ENCODE measurements at places on chromosomes 4 and X.

GRCh38 chr4:94757192-94758140 lies at the start of gene BMPR1B:
Gene BMPR1B, plus strand, starts transcription at chr4:94757955. Its CDS starts 346,470 bp downstream, at chr4:95104425.
- DNase-seq: peak; percentile 61

- DNase-seq: no peak
Measured at GRCh38 chr4:48654015-48654664, 125.9 kb downstream of the FRYL start.

DNA sequence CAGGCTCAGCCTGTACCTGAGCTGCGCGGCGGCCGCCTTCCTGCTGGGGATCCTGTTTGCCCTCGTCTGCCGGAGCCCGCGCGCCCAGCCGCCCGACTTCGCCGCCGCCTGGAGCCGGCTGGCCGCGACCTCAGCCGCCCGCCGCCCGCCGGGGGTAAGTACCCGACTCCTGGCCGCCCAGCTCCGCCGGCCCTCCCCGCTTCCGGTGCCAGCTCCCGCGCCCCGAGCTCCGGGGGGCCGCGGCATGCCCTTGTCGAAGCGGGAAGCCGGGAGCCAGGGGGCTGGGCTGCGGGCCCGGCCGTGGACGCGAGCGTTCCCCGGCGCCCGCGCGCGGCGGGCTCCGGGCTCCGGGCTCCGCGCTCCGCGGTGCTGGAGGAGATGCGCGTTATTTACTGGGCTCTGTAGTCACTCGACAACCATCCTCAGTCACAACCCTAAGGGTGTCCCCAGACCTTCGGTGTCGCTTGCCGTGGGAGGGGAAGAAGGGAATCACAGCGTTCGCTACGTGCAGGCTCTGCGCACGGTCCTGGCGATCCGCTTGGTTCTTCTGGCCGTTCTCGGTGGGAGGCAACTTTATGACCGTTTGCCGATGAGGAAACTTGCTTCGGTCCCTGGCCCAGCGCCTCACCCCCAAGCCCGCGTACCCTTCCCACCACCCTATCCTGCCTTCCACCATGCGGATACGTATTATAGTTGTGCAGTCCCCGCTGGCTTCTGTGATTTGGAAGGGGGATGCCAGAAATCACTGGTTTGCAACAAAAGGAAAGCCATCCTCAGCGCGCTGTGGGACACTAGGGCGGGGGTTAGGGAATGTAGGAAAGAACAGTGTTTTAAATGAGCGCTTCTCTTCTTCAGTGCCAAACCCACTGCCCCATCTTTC lies 944 bp downstream of the SNX25 start:
- peak; percentile 57 for DNase-seq

DNA sequence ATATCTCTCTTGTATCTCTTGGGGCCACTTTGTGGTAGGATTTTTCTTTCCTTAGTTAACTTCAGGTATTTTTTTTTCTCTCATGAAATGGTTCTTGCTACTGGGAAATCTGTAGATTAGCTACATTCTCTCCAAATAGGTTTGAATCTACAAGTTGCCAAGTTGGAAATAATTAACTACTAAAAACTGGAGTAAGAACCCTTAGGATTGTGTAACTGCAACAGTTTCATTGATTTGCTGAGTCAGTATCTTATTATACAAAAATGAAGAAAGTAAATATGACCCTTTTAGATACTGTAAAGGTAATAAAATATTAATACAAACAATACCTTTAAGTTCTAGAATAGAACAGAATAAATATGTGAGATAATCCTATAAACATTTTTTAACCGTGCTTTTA lies 327.9 kb downstream of the CXXC4 start:
- DNase-seq: no peak

DNA sequence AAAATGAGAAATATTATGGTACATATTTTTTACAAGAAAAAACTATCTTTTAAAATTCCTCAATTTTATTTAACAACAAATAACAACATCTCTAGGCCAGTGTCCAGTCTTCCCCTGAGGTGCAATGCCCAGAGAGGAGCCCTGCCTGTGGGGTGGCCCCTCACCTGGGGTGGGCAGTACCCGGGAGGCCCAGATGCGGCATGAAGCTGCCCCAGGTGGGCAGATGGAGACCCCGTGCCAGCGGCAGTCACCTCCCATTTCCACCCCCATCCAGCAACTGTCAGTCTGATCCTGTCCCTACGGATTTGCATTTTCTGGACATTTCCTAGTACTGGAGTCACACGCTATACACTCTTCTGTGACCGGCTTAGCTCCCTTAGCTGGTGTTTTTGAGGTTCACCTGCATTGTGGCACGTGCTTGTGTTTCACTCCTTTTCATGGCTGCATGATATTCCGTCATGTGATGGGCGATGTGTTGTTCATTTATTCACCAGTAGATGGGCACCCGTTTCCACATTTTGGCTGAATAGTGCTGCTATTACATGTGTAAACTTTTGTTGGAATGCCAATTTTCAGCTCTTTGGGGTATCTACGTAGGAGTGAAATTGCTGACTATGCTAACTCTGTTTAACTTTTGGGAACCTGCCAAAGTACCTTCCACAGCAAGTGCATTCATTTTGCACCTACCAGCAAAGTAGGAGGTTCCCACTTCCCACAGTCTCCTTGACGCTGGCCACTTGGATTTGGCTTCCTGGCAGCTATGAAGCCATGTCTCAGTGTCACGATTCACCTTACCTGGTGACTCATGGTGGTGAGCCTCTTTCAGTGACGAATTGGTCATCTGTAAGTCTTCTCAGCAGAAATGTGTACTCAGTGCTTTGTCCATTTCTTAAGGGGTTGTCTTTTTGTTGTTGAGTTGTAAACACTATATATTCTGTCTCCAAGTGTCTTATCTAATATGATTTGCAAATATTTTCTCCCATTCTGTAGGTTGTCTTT lies 11.7 kb upstream of the MAEA start:
- no peak for DNase-seq

DNA sequence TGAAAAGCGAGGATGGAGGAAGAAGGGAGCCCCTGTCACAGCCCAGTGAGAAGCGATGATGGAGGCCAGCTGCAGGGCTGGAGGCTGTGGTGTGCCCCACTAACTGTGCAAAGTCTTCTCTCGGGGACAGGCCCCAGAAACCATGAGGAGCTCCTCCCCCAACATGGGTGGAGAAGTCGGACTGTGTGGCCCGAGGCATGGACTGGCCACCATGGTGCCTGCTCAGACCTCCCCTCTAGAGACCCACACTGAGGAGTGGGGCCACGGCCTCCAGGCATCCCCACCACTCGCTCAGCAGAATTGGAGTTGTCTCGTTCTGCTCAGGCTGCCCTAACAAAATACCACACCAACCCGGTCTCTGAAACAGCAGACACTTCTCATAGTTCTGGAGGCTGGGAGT lies 12.2 kb upstream of the PDE6B start:
- no peak for DNase-seq

DNA sequence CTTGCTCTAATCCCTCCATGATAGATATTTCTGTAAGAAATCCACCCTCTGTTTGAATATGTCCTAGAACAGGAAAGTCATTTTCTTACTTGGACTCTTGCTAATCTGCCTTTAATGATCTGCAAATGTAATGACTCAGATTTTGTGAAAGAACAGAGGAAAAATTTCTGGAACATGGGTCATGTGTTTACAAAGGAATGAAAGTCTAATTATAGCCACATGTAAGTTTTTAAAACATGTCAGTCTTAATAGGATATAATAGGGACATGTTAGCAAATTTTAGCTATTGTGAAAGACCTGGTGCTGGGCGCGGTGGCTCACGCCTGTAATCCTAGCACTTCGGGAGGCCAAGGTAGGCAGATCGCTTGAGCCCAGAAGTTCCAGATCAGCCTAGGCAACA lies 47.6 kb downstream of the GRK4 start:
- DNase-seq: no peak

GRCh38 chr4:1819816-1820215 lies 26.7 kb downstream of the FGFR3 start:
- no peak for DNase-seq

DNA sequence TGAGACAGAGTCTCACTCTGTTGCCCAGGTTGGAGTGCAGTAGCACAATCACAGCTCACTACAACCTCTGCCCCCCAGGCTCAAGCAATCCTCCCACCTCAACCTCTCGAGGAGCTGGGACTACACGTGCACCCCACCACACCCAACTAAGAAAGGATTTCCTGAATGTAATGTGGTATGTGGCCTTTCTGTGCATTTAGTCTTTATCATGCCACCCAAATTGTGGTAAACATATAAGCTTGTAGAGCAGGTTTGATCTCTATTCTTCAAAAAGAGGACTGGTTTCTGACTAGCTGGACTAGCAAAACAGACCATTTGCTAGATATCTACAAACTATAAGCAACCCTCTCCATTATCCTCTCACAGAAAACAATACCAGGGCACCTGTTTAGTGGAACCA lies 33.6 kb downstream of the ELOVL6 start:
- no peak for DNase-seq

DNA sequence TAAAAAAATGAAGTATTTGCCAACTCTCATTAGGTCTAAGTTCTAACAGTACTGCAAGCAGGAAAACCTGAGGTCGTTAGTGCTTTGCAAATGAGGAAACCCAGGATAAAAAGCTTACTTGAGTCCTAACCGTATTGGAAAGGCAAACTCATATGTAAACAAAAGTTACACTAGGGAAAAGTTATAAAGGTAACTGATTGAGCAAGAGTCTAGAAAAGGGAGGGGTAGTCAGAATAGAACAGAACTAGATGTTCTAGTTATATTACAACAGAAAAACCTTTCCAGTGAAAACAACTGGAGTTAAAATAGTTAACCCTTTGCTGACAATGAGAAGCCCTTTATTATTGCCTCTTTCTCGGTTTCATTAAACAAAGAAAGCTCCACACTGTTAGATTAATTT lies 66.4 kb upstream of the MAOA start:
- DNase-seq: no peak

DNA sequence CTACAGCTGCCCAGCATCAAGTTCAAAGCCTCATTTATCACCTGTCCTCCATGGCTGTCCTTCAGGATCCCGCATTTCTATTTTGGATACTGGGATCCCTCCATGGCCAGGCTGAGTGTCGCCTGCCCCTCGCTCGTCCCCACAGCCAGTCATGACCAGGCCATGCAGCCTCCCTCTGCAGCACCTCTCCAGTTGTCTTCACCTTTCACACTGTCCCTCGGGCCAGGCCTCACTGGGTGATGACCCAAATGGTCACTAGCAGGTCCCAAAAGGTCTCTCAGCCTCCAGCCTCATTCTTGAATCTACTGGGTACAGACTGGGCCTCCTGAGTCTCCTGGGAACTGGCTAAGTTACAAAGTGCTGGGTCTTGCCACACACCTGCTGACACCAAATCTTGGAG lies 48.7 kb upstream of the HELT start:
- no peak for DNase-seq

- no peak for DNase-seq
Measured at GRCh38 chr4:74395633-74396032, 30.7 kb downstream of the EREG start.

DNA sequence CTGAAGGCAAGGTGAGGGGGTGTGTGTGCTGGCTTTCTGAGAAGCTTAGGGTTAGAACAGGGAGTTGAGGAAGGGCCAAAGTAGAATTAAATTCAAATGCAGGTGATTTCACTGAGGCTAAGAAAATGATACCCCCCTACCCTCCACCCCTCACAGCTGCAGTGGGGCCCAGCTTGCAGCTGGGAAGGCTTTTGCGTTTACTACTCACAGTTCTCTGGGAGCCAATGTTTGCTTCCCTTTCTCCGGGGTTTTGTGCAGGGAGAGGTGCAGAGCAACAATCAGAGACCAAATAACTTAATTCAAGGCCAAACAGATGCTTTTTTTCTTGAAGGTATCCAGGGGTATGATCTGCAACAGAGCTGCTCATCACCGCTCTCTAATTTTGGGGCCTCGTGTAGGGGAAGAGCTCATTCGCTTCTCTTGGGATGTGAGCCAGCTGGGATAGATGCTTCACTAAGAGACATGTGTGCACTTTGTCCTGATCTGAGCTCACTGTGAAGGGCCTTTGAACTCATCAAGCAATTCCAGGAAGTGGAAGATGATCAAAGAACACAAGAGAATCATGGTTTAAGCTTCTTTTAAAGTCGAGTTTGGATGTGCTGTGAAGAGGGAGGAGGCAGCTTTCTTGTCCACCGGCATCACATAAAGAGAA lies 122.7 kb upstream of the C1GALT1C1 start:
- DNase-seq: no peak

GRCh38 chr4:170497689-170498088 lies 407.9 kb upstream of the AADAT start:
- DNase-seq: no peak
